ENCODE measurements at places on chromosomes 6 and 20. TPM values are rescaled to one million over a fixed set of nuclear protein-coding genes. Genes with fewer than 3 reads are reported as not detected.
A peak's percentile ranks its signal among the peaks of the same experiment; 100 is the strongest.

Gene FAM217A
- total RNA-seq: not detected

Gene SAMD3
- 0.30 TPM for total RNA-seq

- DNase-seq: no peak
Measured at GRCh38 chr20:49343246-49343645, 65.4 kb upstream of the ZNFX1 start.

- no peak for DNase-seq
Measured at GRCh38 chr20:36850759-36851158, 25.2 kb upstream of the TLDC2 start.

- no peak for DNase-seq
Measured at GRCh38 chr20:49219924-49220831, 962 bp downstream of the DDX27 start.

DNA sequence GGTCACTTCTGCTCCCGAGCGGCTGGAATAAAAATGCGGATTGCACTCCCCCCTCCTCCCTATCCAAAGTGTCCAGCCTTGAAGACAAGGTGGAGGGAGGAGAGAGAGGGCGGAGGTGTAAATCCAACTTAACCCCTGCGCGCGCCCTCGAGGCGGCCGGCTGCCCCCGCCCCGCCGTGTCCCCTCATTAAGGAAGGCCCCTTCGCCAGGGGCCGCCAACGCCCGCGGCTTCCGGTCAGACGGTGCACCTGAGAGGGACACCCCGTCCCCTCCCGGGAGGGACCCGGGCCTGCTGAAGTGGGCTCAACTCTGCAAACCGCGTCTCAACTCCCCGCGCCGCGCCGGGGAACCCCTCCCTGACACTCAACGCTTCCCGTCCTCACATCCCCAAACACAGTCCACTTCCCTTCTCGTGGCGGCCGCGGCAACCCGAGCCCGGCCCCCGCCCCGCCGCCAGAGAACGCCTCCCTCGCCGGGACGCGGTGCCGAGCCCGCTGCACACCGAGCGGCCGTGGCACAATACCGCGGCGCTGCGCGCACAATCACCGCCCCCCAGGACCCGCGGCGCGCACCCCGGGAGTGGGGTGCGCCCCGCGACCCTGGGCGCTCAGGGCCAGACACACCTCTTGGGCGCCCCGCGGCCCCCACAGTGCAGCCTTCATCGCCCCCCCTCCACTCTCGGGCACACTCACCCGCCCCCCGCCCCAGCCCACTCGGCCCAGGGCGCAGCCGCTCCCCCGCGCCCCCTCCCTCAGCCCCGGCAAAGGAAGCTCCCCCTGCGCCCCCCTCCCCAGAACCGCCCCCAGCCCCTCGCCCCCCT lies 102.5 kb downstream of the NOL4L start:
- no peak for DNase-seq

DNA sequence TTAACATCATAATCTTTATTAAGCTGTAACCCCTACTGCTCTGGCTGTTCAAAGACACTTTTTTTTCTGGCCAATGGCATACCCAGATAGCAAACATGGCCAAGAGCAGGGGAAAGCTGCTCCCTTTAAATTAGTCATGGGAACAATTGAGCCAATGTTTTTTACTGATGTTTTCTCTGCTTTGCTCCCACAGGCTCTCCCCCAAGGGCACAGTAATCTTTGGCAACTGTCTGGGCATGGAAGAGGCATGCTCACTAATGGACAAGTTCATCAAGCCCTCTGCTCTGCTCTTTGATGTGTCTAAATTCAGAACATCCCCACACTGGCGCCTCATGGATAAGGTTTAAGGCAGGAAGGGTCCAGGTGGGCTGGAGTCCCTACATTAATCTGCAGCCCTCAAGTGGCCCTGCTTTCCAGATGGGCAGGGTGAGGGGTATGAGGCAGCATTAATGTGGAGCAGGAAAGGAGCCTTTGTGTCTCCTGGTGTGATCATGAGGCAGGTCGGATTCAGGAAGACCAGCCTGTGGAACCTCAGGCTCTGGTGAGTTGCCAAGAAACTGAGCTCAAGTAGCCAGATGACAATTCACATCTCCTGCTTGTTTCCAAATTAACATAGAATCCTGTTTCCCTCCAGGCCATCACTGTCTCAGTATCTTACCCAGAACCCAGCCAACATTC lies 227.0 kb upstream of the CST7 start:
- peak; percentile 11 for DNase-seq

Gene CCN6
- total RNA-seq: not detected

GRCh38 chr20:561437-562231 lies 18.0 kb upstream of the CSNK2A1 start:
- peak; percentile 67 for DNase-seq

Gene SYNDIG1
- not detected for total RNA-seq

DNA sequence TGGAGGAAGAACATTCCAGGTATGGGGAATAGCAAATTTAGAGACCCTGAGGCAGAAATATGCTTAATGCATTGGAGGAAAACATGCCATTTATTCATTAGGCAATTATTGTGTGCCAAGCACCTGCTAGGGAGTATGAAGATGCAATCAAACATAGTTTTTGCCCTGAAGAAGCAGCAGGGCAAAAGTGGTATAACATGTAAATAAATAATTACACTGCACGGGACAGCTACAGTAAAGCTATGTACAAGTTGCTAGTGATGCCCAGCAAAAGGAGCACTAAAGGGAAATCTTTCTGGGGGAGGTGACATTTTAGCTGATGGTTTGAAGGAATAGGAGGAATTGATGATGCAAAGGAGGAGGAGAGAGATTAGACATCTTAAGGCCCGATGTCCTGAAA lies 624 bp upstream of the TJAP1 start:
- no peak for DNase-seq

GRCh38 chr20:48899881-48900280 lies 21.6 kb upstream of the ARFGEF2 start:
- DNase-seq: no peak

All from left lobe of liver (tissue), 2 donors.